ENCODE measurements at places on chromosomes 7 and 10.

GRCh38 chr7:49774459-49775064 lies 1.1 kb downstream of the VWC2 start:
- DNase-seq: no peak

- no peak for DNase-seq
These were observed 22.3 kb upstream of the SFMBT2 start for GRCh38 chr10:7432884-7433726.

DNA sequence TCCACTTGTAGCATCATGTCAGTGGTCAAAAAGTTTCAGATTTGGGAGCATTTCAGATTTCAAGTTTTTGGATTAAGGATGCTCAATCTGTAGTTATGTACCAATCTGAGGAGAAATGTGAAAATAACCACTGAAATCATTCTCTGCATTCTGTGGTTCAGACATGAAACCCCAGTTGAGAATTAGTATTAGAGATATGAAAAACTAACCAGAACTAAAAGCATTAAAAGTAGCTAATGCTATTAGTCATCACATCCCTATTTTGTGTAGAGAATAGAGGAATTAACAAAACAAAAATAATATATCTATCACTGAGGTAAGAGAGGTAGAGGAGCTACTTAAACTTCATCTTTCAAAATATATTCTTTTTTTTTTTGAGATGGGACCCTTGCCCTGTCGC lies 28.0 kb downstream of the MICU1 start:
- no peak for DNase-seq

GRCh38 chr10:35194906-35195305 lies 68.3 kb downstream of the CREM start:
- no peak for DNase-seq

GRCh38 chr7:66348959-66349358 lies 143.8 kb downstream of the TPST1 start:
- DNase-seq: no peak
